ENCODE measurements at places on chromosomes 4 and X.
A peak's percentile ranks its signal among the peaks of the same experiment; 100 is the strongest.

GRCh38 chr4:22551550-22551949, 35.7 kb upstream of the ADGRA3 start:
- no peak for DNase-seq

DNA sequence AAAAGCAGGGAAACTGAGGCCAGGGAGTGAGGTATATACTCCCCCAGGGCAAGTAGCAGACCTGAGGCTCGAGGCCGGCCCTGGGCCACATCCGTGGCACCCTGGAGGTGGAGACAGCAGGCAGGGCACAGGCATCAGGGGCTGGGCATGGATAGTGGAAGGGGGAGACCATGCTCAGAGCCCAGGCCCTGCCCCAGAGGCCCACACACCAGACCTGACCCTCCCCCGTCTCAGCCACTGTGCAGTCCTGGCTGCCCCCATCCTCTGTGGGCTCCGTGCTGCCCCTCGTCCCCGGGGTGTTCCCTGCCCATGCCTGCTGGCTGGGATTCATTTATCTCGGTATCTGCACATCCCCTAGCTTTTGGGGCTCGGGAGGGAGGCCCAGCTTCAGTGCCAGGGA, 103.1 kb upstream of the NKX1-1 start:
- DNase-seq: peak; percentile 13

GRCh38 chr4:149409555-149409962, 406.1 kb downstream of the IQCM start:
- DNase-seq: no peak

GRCh38 chrX:19007011-19007410, 23.1 kb upstream of the PHKA2 start:
- DNase-seq: no peak

- no peak for DNase-seq
Measured at GRCh38 chr4:85715991-85716737, 241.2 kb downstream of the ARHGAP24 start.

DNA sequence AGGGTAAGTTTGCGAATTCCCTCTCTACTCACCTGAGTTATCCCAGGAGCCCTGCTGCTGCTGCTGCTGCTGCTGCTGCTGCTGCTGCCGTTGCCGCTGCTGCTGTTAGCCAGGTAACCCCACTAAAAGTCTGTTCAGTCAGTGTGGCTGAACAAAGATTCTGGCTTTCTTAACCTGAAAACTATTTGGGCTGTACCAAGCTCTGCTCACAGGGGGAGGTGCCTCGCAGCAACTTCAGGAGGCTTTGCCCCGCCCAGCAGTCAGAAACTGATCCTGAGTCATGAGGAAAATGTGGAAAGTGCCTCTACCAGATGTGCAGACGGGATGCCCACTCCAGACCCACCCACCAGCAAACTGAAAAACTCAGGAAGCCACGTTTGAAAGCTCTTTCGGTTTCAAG, at the start of gene CAPN6:
Gene CAPN6, minus strand, starts transcription at position 145 of the 400 bp plus-strand sequence. CDS start 6,547 bp downstream, outside the sequence.
- DNase-seq: no peak

Measured in activated CD8-positive, alpha-beta memory T cell treated with anti-CD3 and anti-CD28 coated beads, Interleukin-2, amount 50 U/mL, for 4 hours (primary cell).